CD4-positive, alpha-beta T cell (primary cell): ENCODE measurements at places on chromosomes 11 and 22. TPM values are rescaled to one million over a fixed set of nuclear protein-coding genes. Genes with fewer than 3 reads are reported as not detected.

GRCh38 chr22:26393929-26394328 is 35.1 kb upstream of the ASPHD2 start:
- no peaks in the 10 kb centered on the region for H3K27me3 ChIP-seq
- H3K4me1 ChIP-seq, result no peaks in the 10 kb centered on the region
- no peaks in the 10 kb centered on the region for H3K36me3 ChIP-seq
- no peak overlapping the region for H3K27ac ChIP-seq
- no peak for DNase-seq

The SCN2B gene
- not detected for total RNA-seq

- no peaks in the 10 kb centered on the region for H3K36me3 ChIP-seq
- DNase-seq, result no peak
- H3K4me1 ChIP-seq, result no peaks in the 10 kb centered on the region
- H3K4me3 ChIP-seq, result no peak overlapping the region
- no peaks in the 10 kb centered on the region for H3K27me3 ChIP-seq
Measured at GRCh38 chr11:58957922-58958321, 18.6 kb downstream of the GLYATL1 start.

GRCh38 chr11:126279191-126279590 is 3.7 kb upstream of the TIRAP start:
- no peaks in the 10 kb centered on the region for H3K27me3 ChIP-seq
- H3K4me3 ChIP-seq, result no peak overlapping the region
- peaks cover 19% of the 10 kb centered on the region for H3K36me3 ChIP-seq
- no peak overlapping the region for H3K27ac ChIP-seq
- DNase-seq, result no peak

DNA sequence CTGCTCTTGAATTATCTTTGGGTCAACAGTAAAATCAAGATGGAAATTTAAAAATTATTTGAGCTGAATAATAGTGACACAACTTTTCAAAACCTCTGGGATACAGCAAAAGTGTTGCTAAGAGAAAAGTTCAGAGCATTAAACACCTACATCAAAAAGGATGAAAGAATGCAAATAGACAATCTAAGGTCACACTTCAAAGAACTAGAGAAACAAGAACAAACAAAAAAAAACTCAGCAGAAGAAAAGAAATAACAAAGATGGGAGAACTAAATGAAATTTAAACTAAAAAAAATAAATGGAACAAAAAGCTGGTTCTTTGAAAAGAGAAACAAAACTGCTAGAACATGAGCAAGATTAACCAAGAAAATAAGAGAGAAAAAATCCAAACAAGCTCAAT is 15.0 kb upstream of the TMEM45B start:
- no peak overlapping the region for H3K27ac ChIP-seq
- H3K4me1 ChIP-seq, result peaks cover 25% of the 10 kb centered on the region
- H3K36me3 ChIP-seq, result no peaks in the 10 kb centered on the region
- no peak for DNase-seq

DNA sequence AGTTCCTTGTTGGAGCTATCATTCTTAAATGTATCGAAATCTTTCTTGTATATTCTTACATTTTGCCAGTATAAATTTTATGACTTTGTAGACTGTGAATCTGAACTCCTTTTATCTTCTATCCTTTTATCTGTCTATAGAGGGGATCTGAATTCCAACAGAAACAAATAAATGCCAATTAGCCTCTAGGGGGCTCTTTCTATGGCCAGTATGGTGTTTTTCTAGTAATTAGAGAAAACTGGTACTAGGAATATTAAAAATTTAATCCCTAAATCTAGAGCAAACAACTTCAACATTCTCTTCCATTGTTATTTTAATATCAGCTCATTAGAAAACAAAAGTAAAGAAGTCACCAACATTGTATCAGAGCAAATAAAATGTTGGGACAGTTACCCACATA is 21.5 kb upstream of the CAT start:
- DNase-seq, result no peak
- no peaks in the 10 kb centered on the region for H3K4me1 ChIP-seq
- peaks cover 2% of the 10 kb centered on the region for H3K27me3 ChIP-seq
- no peaks in the 10 kb centered on the region for H3K36me3 ChIP-seq
- H3K27ac ChIP-seq, result no peak overlapping the region

DNA sequence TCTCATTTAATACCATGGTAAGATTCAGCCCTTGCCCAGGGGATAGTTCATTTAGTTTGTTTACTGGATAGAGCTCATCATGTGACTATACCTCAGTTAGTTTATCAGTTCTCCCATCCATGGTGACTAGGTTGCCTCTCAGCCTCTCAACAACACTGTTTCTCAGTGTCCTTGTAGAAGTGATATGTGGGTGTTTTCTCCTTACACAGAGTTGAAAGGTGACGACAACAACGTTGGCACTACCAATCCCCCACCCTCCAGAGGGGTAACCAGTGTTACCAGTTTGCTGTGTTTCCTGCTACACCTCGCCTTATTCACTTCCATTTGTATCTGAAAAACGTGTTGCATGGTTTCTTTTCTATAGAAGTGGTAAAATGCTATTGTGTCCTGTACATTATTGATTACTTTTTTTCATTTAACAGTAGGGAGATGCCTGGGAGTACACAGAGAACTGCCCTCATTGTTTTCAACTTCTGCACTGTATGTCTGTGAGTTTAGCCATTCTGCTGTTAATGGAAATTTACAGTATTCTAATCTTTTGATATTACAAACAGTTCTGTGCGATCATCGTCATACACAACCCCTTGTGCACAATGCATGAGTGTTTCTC is 11.6 kb downstream of the NEAT1 start:
- no peak overlapping the region for H3K4me3 ChIP-seq
- peaks cover 49% of the 10 kb centered on the region for H3K36me3 ChIP-seq
- H3K27me3 ChIP-seq, result no peaks in the 10 kb centered on the region
- no peak overlapping the region for H3K27ac ChIP-seq
- H3K4me1 ChIP-seq, result peaks cover 45% of the 10 kb centered on the region

DNA sequence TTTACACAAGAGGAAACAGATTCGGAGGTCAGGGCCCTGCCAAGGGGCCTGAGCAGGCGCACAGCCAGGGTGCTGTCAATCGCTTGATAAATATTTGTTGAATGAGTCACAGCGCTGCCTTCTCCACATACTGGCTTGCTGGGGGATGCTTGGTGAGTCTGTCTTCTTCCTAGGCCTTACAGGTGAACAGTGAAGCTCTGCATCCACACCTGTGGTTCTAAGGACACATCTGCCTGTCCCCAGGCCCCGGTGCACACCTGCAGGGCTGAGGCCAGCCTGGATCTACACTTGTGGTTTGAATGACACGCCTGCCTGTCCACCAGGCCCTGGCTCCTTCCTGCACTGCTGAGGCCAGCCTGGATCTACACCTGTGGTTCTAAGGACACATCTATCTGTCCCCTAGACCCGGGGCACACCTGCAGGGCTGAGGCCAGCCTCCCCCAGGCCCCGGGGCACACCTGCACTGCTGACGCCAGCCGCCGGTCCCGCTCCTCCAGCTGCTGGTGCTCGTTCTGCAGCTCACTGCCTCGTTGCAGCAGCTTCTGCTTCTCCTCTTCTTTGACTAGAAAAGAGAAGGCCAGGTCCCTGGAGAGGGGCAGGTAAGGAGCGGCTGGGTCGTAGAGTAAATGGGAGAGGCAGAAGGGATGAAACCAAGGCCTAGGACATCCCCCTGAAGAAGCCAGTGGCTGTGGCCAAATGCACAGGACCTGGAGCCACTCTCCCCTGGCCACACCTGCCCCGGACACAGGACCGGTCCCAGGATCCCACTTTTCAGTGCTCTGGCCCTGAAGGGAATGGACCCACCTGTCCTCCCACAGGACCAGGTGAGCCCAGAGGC is 124.6 kb downstream of the PHF21B start:
- no peak overlapping the region for H3K27ac ChIP-seq
- H3K4me3 ChIP-seq, result no peak overlapping the region
- H3K27me3 ChIP-seq, result no peaks in the 10 kb centered on the region
- no peaks in the 10 kb centered on the region for H3K36me3 ChIP-seq
- H3K4me1 ChIP-seq, result no peaks in the 10 kb centered on the region

GRCh38 chr11:81573367-81573766 is 1160.3 kb downstream of the FAM181B start:
- no peaks in the 10 kb centered on the region for H3K36me3 ChIP-seq
- H3K4me3 ChIP-seq, result no peak overlapping the region
- no peaks in the 10 kb centered on the region for H3K4me1 ChIP-seq
- no peak for DNase-seq
- H3K27ac ChIP-seq, result no peak overlapping the region

The CBX7 gene
- total RNA-seq, result 49.1 TPM

DNA sequence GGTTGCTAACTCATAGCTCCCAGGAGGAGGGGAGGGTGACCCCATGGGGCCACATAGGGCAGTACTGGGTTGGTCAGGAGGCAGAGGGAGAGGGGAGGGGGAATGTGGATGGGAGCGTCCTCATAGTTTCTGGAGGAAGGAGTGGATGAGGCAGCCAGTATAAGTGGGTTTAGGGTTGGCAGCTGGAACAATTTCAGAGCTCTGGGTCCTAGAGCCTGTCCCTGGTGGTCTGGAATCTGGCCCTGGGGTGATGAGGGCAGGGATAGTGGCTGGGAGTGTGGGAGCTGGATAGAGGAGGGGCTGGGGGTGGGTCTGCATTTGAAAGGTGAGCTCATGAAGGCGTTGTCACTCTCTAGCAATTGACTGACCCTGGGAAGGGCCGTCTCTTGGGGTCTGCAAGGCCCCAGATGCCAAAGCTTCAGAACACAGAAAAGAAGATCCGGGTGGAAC is 5.3 kb upstream of the MRGPRG start:
- H3K27ac ChIP-seq, result no peak overlapping the region
- no peaks in the 10 kb centered on the region for H3K27me3 ChIP-seq
- H3K4me1 ChIP-seq, result peaks cover 10% of the 10 kb centered on the region
- no peaks in the 10 kb centered on the region for H3K36me3 ChIP-seq
- no peak for DNase-seq

- H3K4me3 ChIP-seq, result no peak overlapping the region
- no peaks in the 10 kb centered on the region for H3K4me1 ChIP-seq
- DNase-seq, result no peak
- no peaks in the 10 kb centered on the region for H3K27me3 ChIP-seq
- H3K27ac ChIP-seq, result no peak overlapping the region
Measured at GRCh38 chr11:94787801-94788200, 19.6 kb downstream of the AMOTL1 start.

GRCh38 chr11:65900125-65900898 is at the start of gene FOSL1:
Gene FOSL1 (minus strand): TSS chr11:65900388. CDS start chr11:65900339, 49 bp downstream.
- peaks cover 9% of the 10 kb centered on the region for H3K27me3 ChIP-seq
- H3K36me3 ChIP-seq, result no peaks in the 10 kb centered on the region
- DNase-seq, result peak; percentile 87
- peaks cover 27% of the 10 kb centered on the region for H3K4me1 ChIP-seq
- H3K27ac ChIP-seq, result no peak within 1 kb of the TSS

DNA sequence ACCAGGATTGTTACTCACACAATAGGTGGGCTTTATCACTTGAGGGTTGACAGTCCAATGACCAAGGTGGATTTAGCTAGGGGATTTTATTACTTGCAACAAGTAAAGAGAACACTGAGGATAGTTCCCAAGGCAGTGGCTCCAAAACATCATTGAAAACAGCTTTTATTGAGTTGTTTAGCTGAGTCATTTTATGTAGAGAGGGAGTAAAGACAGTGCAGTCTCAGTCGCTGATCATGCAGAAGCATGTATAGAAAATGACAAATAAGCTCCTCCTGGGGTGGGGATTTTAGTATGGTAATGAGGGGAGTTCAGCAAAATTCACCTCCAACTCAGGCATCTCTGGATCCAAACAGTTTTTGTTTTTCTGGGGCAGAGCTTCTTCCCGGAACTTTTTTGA is 163.0 kb upstream of the CCDC179 start:
- H3K4me1 ChIP-seq, result no peaks in the 10 kb centered on the region
- H3K27me3 ChIP-seq, result no peaks in the 10 kb centered on the region
- no peaks in the 10 kb centered on the region for H3K36me3 ChIP-seq
- no peak overlapping the region for H3K27ac ChIP-seq

The NFAM1 gene
- 0.38 TPM for total RNA-seq

DNA sequence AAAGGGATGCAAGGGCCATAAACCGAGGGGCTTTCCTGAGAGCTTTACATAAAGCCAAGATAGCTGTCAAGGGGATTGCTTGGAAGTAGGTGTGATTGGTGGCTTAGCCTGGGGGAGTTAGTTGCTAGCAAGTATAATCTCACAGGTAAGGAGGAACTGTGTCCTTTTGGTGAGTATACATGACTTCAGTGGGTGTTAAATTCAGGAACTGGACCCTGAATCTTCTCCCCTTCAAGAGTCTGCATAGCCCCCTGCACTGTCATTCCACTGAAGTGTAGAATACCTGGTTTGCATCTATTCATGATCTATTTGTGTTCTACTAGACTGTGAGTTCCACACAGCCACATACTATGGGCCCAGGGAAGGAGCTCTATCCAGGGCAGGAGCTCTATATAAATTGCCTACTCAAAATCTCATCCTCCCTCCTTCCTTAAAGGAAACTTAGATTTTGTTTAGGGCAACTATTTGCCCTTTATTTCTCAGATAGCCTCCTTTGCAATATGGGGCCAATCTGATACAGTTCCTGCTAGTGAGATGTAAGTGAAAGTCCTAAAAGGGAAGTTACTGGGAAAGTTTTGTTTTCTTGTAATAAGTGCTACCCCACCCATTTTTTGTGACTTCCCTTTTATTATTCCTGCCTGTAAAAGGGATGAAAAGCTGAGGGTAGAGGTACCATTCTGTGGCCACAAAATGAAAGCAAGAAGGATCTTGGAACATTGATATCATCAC is 120.5 kb downstream of the PGR start:
- no peak overlapping the region for H3K4me3 ChIP-seq
- no peaks in the 10 kb centered on the region for H3K36me3 ChIP-seq
- H3K27ac ChIP-seq, result no peak overlapping the region

The ESAM gene
- 0.38 TPM for total RNA-seq

- H3K27ac ChIP-seq, result no peak overlapping the region
- H3K4me1 ChIP-seq, result peaks cover 28% of the 10 kb centered on the region
- no peak overlapping the region for H3K4me3 ChIP-seq
- no peak for DNase-seq
- H3K36me3 ChIP-seq, result peaks cover 35% of the 10 kb centered on the region
Measured at GRCh38 chr11:63998558-63999348, 12.5 kb downstream of the OTUB1 start.
